Urinary bladder (tissue), 4 donors: ENCODE measurements at places on chromosomes 12 and 14. TPM values are rescaled to one million over a fixed set of nuclear protein-coding genes. Genes with fewer than 3 reads are reported as not detected.

RPAP3 gene
- 29.4 TPM for total RNA-seq

RHOJ gene
- 36.9 TPM for total RNA-seq

PLCZ1 gene
- not detected for total RNA-seq

GLI1 gene
- total RNA-seq = 11.5 TPM

TBC1D30 gene
- 3.9 TPM for total RNA-seq

LRRC9 gene
- total RNA-seq = 0.21 TPM

KERA gene
- 1.1 TPM for total RNA-seq

RPS6KA5 gene
- 19.8 TPM for total RNA-seq

PRKD1 gene
- total RNA-seq = 27.7 TPM

SYCP3 gene
- 0.21 TPM for total RNA-seq

SERPINA9 gene
- total RNA-seq = not detected

PDZRN4 gene
- total RNA-seq = 11.5 TPM

CRY1 gene
- 45.5 TPM for total RNA-seq

OTOGL gene
- 4.5 TPM for total RNA-seq

NUAK1 gene
- 18.7 TPM for total RNA-seq

PPP1R1A gene
- 1.6 TPM for total RNA-seq

MDM1 gene
- 60.7 TPM for total RNA-seq

BICDL1 gene
- total RNA-seq = 2.4 TPM

CACNA1C gene
- total RNA-seq = 25.7 TPM

MEG3 gene
- total RNA-seq = 530 TPM
